ENCODE measurements at places on chromosomes 6 and 20.

DNA sequence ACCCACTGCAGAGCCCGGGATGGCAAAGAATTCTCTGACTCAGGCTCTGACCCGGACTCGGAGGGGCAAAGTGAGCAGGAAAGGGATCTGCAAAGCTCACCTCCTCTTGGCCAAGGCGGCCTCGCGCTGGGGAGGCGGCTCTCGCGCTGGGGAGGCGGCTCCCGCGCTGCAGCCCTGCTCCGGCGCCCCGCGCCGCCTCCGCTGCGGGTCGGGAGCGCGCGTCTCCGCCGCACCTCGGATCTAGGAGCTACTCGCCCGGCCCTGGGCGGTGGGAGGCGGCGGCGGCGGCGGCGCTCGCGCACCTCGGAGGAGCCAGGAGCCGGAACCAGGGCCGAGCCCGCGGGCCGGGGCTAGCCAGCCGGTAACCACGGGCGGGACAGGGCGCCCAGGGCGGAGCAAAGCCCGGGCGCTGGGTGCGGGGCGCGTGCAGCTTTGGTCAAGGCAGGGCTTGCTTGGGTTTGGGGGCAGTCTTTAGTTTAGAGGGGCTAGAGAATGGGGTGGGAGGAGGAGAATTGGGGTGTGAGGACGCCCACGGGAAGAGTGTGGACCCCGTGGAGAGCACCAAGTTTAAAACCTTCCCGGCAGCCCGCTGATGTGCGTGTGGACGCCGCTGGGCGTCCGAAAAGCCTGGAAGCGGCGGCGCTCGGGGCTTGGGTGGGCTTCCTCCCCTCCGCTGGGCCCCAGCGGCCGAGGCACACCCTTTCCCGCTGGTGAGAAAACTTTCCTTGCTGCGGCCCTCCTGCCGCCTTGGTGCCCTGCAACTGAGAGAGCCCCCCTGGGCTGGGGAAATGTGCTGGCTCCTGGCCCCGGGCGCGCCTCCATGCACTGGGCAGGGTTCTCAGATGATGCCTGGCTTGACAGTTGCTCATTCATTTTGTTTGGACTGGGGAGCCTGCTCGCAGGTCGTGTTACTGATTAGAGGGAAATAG lies at the start of gene MRAP2:
Gene MRAP2, plus strand, starts transcription at position 250 of the 929 bp plus-strand sequence. CDS start 21,547 bp downstream, outside the sequence.
- peak; percentile 27 for DNase-seq

DNA sequence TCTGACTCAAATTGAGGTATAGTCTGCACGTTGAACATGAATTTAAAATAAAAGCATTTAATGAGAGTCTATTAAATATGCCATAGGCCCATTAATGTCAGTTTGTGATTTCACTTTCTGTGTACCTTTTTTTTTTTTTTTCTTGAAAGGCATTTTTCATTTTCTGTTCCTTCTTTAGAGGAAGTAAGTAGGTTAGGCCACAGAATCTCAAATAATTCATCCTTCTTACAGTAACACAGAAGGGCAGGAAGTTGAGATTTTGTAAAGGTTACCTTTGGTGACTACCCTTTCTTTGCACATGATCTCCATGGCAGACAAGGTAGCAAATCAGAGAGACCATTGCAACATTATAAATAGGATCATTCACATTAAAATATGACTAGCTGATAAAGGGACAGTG lies 9.6 kb downstream of the L3MBTL3 start:
- no peak for DNase-seq

- DNase-seq: no peak
These were observed 117.7 kb upstream of the CCDC28A start for GRCh38 chr6:138655828-138656227.

DNA sequence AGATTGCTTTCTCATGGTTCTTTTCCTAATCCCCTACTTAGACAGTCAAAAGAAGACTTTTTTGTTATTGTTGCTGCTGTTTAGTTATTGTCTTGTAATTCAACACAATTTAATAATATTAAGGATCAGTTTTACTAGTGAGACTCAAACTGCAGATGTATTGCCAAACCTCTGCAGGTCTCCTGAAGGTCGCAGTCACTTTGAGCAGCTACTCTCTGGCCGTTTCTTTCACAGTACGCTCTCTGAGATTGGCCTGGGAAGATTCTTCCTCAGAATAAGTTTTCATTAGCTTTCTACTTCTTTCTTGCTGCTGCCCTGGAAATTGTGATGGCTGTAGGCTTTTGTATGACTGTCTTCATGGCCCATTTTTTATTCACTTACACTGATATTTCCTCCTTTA lies 930.8 kb downstream of the QKI start:
- no peak for DNase-seq

DNA sequence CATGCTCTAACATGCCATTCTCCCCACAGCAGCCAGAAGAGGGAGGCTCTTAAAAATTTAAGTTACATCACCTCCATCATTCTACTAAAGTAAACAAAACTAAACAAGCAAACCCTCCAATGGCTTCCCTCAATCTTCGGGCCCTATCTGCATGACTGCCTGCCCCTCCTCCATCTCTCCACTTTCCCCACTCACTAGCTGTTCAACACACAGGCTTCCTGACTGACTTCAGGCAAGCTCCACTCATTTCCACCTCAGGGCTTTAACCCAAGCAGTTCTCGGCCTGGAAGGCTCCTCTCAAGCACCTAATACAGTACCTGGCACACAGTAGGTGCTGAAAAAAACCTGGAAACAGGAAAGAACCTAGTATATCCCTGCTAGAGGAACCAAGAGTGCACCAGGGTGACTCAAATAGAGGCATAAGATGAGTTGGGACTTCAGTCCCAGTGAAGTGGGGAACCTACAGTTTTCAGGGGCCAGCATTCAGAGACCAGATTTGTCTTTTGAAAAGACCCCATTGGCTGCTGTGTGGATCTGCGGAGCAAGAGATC lies 2.8 kb downstream of the AHCY start:
- no peak for DNase-seq

DNA sequence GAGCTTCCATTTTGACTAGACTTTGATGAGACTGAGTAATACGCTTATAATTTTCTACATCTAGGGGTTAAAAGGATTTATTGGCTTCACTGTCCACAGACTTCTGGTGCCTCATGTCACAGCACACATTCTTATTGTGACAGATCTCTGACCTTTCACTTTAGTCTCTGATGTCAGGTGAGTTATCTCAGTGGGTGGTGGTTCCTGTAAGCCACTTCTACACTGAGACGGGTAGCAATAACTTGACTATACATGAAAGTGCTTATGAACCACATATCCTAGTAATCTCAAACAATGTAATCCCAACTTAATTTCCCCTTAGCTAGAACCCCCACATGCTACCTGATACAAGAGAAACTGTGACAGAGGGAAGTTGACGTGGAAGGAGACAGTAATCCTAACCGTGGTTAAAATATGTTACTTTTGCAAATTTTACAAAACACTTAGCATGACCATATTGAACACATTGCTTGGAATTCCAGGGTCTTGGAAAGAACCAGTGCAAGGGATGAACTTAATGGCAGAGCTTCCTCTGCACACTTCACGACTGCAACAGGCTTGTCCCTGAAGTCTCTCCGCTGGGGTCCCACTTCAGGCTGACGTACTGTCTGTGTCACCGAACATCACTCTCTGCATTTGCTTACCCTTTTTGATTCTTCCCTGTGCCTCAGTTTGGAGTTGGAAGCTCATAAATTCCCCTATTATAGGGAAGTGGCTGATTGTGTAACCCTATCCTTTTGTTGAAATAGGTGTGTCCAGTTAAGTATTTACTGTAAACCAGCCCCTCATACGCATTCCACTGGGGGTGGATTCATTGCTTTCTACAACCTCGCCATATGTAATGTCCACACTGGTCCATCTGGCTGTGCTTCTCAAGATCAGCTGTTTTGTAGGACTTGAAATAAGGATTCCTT lies 6.4 kb upstream of the TRIM40 start:
- no peak for DNase-seq

GRCh38 chr6:40614671-40615070 lies 27.5 kb upstream of the LRFN2 start:
- no peak for DNase-seq

DNA sequence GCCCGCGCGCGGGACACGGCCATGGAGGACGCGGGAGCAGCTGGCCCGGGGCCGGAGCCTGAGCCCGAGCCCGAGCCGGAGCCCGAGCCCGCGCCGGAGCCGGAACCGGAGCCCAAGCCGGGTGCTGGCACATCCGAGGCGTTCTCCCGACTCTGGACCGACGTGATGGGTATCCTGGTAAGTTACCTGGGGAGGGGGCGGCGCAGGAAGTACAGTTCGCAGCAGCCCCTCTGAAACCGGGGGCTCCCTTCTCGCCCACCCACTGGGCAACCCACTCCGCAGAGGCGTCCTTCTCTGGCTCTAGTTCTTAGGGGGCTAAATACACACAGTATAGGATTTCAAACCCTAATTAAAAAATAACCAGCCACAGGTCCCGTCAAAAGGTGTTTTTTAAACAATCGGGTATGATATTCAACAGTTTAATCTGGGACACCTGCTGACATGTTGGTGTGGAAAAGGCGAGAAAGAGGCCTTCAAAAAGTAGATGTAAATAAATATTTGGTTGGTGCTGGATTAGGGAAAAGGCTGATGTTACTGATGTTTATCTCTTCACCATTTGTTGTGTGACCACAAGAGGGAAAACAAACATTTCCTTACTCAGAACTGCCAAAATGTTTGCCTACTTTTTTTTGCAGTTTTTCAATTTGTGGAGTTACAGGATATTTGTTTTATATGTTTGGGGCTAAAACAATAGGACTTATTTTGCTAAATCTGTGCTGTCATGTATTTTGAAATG lies 577 bp downstream of the SASH1 start:
- DNase-seq: no peak

DNA sequence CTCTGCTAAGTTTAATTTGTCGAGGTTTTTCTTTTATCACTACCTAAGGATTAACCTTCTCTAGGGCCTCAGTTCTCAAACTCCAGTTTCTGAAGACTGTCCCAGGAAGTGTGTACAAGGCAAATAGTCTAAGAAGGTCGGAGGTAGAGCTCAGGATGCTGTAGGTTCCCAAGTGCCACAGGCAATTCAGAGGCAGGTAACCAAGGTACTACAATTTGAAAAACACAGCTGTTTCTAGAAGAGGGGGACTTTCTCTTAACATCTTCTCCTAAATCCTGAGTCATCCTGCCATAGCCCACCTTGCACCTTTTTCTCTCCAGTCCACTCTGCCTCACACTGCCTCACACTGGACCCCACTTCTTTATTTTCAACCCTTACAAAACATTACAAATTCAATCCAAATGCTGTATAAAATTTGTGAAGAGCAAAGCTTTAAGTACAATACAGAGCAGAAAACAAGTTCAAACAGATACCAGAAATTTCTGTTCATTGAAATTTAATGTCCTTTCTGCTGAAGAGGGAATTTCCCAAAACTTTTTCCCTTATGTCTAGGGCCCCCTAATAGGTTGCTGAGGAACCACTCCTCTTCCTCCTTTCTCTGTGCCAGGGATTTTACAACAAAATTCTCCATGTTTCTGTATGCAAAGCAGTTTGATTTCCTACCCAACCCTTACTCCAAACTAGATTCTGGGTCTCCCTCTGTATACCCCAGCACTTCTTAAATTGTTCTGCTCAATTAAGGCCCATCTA lies 43.0 kb downstream of the FRK start:
- no peak for DNase-seq

DNA sequence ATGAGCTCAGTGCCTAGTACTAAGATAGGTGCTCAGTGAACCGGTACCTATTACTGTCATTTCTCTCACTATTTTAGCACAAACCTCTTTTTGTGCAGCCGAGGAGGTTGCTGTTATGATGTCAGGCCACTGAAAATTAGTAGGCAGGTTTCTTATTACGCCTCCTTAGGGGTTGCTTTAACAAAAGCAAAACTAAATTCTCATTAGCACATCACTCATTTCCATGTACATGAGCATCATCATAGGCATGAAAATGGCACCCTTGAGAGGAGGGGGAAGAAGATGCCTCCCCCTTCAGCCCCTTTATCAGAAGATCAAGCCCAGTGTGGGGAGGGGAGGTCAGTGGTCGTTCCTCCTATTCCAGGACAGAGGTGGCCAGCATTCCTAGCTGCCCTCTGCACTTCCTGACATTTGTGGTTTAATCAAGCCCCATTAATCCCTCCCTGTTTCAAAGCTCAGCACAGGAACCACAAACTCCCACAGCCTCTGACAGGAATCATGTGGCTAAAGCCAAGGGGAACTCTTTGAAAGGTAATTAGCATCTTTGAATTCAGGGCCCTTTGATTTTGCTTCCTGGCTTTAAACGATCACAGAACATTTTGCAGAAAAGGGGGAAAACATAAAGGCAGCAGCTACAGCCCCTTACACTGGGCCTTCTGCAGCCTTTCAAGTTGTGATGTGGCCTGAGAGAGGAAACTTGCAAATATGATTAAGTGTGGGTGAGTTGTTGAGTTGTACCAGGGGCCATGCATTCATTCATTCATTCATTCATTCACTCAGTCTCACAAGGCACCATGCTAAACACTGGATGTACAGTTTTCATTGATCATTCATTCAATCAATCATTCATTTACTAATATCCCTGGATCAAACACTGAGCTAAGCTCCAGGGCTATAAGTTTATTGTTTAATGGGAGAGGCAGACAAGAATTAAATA lies 31.9 kb upstream of the PSMF1 start:
- DNase-seq: no peak

- no peak for DNase-seq
These were observed 3.9 kb downstream of the ROMO1 start for GRCh38 chr20:35702824-35703695.

GRCh38 chr6:56625356-56625755 lies 17.3 kb downstream of the DST start:
- no peak for DNase-seq

- no peak for DNase-seq
These were observed 117.7 kb upstream of the GGTLC1 start for GRCh38 chr20:24106150-24106800.

- no peak for DNase-seq
These were observed 71.3 kb upstream of the KCNG1 start for GRCh38 chr20:51094221-51094620.

GRCh38 chr20:59947376-59947775 lies 7.2 kb downstream of the FAM217B start:
- DNase-seq: no peak

DNA sequence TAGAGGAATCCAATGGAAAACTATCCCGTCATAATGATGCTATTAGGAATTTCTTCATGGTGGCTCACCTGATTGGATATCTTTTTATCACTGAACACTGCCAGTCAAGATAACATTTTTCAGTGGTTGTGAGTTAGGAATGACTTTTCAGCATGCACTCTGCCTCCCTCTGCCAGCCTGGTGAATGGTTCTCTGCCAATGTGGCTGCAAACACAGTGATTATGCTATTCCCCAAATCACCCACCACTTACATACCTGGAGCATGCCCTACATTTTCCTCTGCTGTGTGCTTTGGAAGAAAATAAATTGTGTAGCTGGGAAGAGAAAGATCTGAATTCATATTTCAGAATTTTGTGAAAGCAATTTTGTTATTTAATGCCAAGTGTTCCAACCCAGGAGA lies 102.6 kb upstream of the LAMP5 start:
- DNase-seq: no peak

- DNase-seq: no peak
These were observed 53.1 kb upstream of the SMOC2 start for GRCh38 chr6:168387911-168388310.

All from RWPE1 (cell line).